ENCODE measurements at places on chromosomes 12 and 14.

GRCh38 chr12:68479261-68479895 lies 131.3 kb upstream of the RAP1B start:
- no peak for DNase-seq

- DNase-seq, result no peak
These were observed 95.0 kb upstream of the MON2 start for GRCh38 chr12:62371661-62372060.

DNA sequence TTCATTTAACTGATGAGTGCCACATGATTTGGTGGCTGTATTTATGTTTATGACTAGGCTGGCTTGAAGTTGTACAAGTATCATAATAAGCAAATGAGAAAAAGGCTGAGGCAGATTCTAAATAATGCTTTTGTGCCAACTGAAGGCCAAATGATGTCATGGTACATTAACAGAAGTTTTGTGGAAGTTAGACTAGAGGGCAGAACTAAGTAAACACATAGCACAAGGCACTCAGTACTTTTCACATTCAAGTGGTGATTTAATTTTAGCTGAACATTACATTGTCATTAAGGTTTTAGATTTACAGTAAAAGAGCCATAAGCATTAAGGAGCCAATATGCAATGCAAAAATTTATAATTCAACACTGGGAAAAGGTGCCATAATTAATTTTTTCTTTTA lies 21.1 kb downstream of the PPP1CC start:
- DNase-seq, result no peak

- no peak for DNase-seq
These were observed 137.6 kb downstream of the VRK1 start for GRCh38 chr14:96934638-96935330.

DNA sequence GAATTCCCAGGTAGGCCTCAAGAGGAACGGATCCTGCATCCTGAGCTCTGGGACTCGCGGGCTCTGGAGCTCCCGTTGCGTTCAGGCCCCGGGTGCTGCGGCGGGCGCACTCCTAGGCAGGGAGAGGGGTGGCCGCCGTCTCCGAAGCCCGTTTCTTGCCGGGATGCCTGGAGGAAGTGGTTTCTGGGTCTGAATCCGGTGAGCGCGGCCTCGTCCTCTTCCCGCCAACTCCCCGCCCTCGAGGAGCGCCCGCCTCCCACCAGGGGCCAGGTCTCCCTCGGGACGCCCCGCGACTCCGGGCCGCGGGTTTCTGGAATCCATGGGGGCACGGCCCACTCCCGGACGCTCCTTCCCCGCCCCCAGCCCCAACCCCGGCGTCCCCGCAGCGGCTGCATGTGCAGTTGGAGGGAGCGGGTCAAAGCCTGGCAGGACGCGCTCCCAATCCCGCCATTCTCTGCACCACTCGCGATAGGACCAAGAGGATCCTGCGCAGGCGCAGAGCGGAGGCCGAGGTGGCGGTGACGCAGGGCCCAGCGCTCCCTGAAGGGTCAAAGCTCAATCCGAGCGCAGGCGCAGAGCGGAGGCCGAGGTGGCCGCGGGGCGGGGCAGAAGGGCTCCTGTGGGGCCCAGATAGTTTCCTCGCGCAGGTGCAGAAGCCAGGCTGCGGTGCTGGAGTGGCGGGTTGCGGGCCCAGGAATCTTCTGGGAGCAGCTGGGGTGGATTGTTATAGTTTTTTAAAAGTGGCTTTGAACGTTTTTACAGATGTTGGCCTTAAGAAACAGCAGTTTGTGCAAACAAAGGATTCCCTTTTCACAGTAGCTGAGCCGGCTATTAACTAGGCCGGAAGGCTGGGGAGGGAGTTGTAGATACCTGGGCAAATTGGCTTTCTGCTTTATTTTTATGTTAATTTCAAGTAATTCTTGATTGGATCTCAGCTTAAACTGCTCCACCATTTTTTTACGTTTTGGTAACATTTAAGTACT lies 796.4 kb downstream of the AACS start:
- DNase-seq, result no peak

- no peak for DNase-seq
These were observed 5.3 kb downstream of the HHIPL1 start for GRCh38 chr14:99650189-99650588.

- no peak for DNase-seq
These were observed 1201.5 kb downstream of the BCL11B start for GRCh38 chr14:98070536-98070935.

- no peak for DNase-seq
These were observed 46.9 kb upstream of the IGF1 start for GRCh38 chr12:102527171-102527720.

- DNase-seq, result no peak
These were observed 58.1 kb upstream of the DHRS4 start for GRCh38 chr14:23895480-23895879.

GRCh38 chr14:98507264-98507663 lies 764.7 kb downstream of the BCL11B start:
- DNase-seq, result no peak

GRCh38 chr14:72921396-72921795 lies 4.9 kb upstream of the DCAF4 start:
- no peak for DNase-seq

DNA sequence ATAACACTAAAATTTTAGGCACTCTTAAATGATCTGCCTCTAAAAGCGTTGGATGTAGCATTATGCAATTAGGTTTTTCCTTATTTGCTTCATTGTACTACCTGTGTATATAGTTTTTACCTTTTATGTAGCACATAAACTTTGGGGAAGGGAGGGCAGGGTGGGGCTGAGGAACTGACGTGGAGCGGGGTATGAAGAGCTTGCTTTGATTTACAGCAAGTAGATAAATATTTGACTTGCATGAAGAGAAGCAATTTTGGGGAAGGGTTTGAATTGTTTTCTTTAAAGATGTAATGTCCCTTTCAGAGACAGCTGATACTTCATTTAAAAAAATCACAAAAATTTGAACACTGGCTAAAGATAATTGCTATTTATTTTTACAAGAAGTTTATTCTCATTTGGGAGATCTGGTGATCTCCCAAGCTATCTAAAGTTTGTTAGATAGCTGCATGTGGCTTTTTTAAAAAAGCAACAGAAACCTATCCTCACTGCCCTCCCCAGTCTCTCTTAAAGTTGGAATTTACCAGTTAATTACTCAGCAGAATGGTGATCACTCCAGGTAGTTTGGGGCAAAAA lies 4.1 kb downstream of the CDKN1B start:
- DNase-seq, result no peak

DNA sequence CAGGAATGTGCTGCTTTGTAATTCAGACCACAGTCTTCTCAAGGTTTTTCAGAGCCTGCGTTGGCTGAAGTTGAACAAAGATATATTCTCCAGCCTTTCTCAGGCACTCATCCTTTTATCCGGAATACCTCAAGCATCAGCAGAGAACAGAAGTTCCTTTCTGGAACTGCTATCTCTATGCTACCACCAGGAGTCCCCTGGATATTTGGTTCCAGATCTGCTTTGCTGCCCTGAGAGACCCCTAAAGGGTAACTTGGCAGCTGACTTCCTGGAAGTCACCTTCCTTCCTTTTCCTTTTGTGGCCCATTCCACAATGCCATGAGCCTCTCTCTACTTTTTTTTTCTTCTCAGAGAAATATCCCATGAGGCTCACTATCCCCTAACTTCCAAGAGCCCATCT lies 188.2 kb downstream of the PLCZ1 start:
- no peak for DNase-seq

DNA sequence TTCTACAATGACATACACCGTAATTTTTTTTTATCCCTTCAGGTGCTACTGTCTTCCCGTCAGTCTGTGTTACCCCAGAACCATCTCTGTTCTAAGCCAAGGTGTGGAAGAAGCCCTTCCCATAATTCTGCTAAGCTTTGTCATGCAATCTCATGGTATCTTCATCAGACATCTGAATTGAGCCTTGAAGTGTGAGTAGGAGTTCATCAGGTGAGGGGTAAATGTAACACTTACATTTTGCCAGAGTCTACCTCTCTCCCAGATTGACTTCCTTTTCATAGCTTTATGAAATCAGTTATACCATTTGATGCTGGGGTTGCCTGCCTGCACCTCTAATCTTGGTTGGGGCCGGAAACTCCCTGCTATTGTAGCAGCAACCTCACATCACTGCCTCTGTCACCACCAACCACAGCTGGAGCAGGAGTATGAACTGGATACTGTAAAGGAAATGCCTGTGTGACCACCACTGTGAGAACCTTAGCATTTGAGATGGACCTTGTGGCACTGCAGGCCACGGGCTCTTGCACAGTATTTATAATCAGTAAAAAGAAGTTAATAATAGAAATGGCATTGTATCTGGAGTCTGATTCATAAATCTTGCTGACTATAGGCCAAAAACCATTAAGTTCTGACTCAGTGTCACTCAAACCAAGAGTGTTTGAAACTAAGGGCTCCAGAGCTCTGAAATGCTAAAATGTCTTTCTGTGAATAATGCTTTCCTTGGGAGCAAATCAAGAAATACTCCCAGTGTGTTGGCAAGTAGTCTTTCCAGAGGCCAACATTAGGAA lies 58.7 kb upstream of the STK38L start:
- no peak for DNase-seq

GRCh38 chr12:26150736-26151450 lies 26.1 kb upstream of the BHLHE41 start:
- DNase-seq, result no peak

GRCh38 chr12:49223590-49224369 lies 34.9 kb upstream of the TUBA1A start:
- no peak for DNase-seq

DNA sequence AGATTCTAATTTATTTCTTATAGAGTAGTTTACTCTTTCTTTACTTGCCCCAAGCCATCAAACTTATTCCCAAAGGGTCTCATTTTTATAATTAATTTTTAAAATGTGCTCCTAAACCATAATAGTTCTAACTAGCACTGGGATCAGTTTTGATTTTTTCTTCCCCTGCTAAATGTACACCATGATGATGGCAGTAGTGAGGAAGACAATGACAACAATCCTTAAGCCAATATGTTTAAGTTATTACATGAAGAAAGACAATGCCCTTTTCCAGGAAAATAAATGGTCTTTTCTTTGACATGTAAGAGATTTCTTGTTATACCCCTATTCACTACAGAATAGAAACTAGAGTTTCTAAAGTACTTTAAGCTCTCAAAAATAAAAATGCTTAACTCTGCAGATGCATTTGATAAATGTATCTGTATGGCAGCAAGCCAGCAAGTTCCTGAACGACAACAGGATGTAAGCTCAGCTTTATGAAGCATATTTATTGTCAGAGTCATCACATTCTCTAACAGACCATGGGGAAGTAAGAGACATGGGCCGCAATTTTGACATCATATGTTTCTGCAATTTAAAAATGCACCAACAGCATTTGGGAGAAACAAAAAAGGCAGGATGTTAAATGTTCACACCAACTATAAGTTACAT lies 36.0 kb upstream of the SNX6 start:
- DNase-seq, result no peak

Data from osteocyte (in vitro differentiated cells).